ENCODE measurements at places on chromosomes 13 and 19.

DNA sequence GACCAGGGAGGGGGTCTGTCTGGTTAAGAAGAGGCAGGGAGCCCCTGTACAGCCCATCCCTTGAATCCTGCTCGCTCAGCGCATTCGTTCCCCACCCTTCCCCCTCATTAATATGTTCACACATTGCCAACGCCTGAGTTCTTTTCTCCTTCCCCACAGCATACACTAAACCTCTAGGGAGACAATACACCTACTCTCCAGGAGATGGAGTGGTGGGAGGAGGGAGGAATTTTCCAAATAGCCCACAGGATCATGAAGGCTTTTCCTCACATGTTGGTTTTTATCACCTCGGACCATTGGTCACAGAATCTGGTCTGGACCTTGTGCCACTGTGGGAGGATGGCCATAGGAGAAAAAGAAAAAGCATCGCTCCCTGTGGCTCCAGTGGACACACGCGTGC lies 294.9 kb downstream of the SHISA2 start:
- DNase-seq, result no peak

DNA sequence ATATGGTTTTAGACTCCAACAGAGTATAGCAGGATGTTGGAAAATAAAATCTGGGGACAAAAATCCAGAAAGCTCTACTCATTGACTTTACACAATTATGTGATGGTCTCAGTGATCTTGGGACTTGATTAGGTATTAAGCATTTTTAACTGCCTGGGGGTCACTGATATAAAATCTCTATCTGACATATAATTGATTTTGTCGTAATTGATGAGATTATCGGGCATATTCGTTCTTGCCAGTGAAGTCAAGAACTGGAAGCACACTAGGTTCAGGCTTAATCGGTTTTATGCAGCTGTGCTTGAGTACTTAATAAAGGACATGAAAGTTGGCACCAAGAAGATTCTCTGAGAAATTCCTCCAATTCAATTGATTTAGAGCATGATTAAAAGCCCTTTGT lies 390.7 kb downstream of the DCT start:
- DNase-seq, result no peak

GRCh38 chr19:48881741-48882657 lies 9.8 kb downstream of the PPP1R15A start:
- DNase-seq, result no peak

- no peak for DNase-seq
Measured at GRCh38 chr19:56252699-56253422, 19.7 kb upstream of the EDDM13 start.

- DNase-seq, result no peak
Measured at GRCh38 chr13:36571444-36571843, 102.4 kb upstream of the SERTM1 start.

- DNase-seq, result no peak
Measured at GRCh38 chr13:42547612-42548011, 26.3 kb upstream of the TNFSF11 start.

- no peak for DNase-seq
Measured at GRCh38 chr13:48400090-48400694, 12.7 kb downstream of the LPAR6 start.

GRCh38 chr13:26476111-26476781 lies 81.2 kb upstream of the WASF3 start:
- no peak for DNase-seq

- peak; percentile 92 for DNase-seq
Measured at GRCh38 chr19:46634045-46634655, 1.9 kb downstream of the GNG8 start.

DNA sequence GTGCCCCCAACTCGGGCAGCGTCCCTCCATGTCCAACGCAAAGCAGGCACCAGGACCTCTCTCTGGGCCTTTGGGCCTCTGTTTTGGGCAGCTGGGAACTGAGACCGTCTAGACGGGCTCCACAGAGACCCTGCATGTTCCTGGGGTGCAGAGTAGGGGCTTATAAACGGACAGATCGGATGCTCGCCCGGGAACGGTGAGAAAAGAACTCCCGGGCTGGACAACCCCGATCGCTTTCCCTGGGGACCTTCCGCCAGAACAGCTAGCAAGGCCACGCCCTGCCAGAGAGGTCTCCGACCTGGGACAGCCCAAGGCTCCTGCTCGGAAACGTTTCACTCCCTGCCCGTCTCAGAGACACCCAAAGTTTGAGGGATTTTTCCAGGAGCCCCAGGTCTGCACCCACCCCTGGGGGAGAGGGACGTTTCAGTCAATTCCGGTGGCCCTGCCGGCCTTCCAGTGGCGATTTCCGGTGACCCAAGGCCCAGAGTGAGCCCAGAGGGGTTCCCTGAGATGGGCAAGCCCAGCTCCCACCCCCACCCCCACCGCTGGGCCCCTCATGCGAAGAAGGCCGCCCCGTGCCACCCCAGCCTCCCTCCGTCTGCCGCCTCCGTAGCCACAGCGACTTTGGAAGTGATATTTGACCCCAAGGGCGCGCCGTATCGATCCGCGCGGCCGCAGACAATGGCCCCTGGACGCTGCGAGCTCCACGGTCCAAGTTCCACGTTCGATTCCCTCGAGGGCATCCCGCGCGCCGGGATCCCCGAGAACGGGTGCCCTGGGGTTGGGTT lies 1.7 kb downstream of the NR2F6 start:
- no peak for DNase-seq

- no peak for DNase-seq
Measured at GRCh38 chr19:16608290-16608739, 19.7 kb downstream of the MED26 start.

- DNase-seq, result no peak
Measured at GRCh38 chr13:98506322-98506721, 70.6 kb downstream of the STK24 start.

GRCh38 chr13:72101768-72102400 lies 234.9 kb upstream of the DACH1 start:
- no peak for DNase-seq

DNA sequence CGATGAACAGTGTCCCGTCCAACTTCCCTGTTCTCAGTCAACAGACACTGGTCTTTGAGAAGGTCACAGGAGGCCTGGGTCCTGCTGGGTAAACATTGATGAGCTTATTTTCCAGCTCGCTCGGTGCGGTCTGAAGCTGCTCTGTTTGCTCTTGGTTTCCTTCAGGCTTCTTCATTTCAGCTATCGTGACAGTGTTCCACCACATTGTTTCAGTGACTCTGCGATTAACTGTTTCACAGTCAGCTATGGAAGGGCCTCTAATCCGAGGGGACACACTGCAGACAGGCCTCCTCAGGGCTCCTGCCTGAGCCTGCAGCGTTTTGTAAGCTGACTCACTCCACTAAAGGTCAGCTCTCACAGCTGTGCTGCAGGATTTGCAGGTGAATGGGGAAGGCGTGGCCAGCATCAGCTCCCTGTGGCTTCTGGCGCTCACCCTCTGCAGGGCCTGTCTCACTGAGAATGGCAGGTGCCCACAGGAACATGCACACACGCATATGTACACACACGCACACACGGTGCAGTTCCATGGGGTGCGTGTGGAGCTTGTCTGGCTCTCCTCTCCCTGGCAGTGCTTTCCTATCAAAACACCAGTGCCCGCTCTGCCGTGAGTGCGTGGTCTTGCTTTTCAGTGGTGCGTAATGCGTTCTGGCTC lies 62.9 kb upstream of the MCF2L start:
- no peak for DNase-seq

- peak; percentile 10 for DNase-seq
Measured at GRCh38 chr13:24618011-24618955, 61.9 kb upstream of the ATP12A start.

Data from stimulated activated CD4-positive, alpha-beta T cell treated with anti-CD3 and anti-CD28 coated beads, TNF-alpha, amount 100 ng/mL, for 1 hour (primary cell).